ENCODE measurements at places on chromosomes 7 and 10.

DNA sequence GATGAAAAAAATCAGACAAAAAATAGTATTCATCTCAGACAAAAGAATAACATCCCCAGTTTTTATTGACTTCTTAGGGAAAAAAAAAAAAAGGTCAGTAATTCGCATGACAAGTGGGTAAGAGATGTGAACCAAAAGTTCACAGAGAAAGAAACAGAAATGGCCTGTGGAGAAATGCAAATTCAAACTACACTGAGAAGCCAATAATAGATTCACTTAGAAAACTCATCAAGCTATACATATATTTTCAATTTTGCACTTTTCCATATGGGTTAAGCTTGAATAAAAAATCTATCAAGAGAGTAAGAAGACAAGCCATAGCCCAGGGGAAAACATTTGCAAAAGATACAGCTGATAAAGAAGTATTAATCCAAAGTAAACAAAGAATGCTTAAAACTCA is 28.0 kb downstream of the HERC4 start:
- DNase-seq: no peak

DNA sequence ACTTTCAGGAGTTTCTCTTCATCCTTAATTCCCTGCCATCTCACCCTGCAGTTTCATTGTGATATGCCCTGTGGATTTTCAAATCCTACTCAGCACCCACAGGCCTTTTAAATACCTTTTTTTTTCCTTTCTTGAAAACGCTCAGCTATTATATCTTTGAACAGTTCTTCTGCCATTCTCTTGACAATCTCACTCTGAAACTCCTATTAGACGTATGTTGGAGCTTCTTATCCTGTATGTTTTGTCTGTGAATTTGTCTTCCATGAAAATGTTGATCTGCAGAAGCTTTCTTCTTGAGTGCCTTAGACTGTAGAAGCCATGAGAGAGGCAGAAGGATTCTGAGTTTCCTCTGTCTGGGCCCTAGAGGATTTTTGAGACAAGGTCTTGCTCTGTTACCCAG is 18.9 kb upstream of the YAE1 start:
- DNase-seq: no peak

DNA sequence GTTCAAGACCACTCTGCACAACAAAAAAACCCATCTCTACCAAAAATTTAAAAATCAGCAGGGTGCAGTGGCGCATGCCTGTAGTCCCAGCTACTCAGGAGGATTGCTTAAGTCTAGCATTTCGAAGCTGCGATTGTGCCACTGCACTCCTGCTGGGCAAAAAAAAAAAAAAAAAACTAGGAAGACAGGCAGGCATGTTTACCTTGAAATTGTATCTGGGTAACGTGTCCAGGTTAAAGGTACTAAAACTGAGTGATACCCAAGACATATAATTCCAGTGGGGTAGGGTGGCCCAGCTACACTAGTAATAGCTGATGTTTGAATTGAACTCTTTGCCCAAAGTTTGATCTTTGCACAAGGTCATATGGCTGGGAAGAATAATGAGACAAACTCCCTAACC is 16.2 kb downstream of the GHITM start:
- DNase-seq: no peak

- no peak for DNase-seq
Observed at GRCh38 chr10:44913350-44914081, 2.4 kb downstream of the TMEM72 start.

DNA sequence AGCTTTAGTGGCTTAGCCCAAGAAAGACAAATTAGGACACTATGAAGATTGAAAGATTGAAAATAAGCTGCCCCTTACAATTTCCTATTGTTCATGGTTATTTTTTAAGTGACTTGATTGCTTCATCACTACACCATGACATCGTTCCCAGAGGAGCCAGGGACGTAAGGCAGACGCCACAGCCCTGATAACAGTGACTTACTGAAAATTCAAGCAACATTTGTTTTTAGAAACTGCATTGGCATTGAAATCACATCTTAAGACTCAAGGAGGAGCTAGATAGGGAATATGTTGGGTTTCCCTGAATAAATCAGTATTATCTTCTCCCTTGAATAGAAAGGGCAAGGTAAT is 38.7 kb upstream of the ANK3 start:
- DNase-seq: no peak

- no peak for DNase-seq
Observed at GRCh38 chr10:48332871-48333216, 26.4 kb downstream of the MAPK8 start.

DNA sequence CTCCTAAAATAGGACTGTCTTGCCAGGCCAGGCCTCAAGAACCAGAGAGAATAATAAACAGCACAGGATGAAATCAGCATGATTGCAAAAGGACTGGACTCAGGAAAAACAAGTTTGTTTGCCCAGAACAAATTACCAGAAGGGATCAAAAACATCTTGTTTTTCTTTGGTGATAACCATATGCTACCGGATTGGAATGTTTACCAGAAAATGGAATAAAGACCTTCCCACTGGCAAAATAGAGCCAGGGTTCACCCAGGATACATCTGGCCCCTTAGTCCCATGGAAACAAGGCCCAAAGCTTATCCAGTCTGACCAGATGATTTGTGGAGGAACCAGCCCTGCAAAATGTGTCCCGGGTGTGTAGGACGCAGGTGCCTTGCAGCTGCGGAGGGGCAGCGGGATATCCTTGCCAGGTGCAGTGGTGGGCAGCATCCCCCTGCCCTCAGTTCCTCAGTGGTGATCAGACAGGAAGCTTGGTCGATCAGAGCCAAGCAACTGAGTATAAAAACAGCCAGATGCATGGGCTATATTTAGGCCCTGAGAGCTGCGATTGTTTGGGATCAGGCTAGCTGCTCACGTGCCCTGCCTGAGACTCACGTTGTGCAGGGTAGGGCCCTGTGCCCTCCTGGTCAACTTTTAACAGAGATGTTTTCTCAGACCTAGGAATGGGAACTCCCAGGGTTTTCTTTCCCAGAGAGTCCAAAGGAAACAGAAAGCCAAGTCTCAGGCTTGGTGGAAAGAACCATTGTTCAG is 4.6 kb upstream of the ZNF22 start:
- DNase-seq: no peak

GRCh38 chr10:51896849-51897248 is 197.5 kb upstream of the CSTF2T start:
- no peak for DNase-seq

DNA sequence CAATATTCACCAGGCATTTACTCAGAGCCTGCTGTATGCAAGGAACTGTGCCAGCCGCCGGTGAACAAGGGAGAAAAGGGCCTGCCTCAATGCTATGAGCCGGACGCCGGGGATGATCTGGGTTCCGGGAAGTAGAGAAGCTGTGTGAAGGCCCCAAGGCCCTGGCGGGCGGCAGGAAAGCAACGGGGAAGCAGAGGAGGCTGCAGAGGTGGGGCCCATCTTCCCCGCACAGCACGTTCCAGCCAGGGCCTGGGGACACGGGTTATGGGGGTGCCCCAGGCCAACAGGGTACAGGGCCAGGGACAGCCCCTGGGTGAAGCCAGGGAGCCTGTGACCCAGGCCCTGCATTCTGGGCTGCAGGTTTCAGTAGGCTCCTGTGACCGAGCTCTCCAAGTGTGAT is 179.3 kb downstream of the MAD1L1 start:
- no peak for DNase-seq

GRCh38 chr7:142535123-142535779 is 214.0 kb upstream of the PRSS1 start:
- DNase-seq: peak; percentile 78

DNA sequence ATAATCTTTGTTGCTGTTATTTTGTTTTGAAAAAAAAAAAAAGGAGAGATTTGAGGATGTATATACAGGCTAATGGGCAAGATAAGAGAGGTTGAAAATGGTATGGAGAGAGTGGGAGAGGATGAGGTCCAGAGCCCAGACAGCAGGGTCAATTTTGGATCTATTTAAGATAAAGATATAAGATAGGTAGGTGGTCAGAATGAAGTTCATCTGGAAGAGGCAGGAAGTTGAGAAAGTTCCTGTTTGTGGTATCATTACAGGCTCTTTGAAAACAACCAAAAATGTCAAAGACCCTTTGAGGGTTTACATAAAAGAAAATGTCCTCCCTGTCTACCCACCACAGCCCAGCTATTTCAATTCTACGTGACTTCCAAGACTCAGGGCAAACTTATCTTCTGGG is 7.5 kb downstream of the CEP41 start:
- no peak for DNase-seq

Measured in stimulated activated CD4-positive, alpha-beta T cell treated with anti-CD3 and anti-CD28 coated beads, Interleukin-4, amount 100 ng/mL, for 24 hours (primary cell).